H4 (cell line): ENCODE measurements at places on chromosomes 3 and 15. TPM values are rescaled to one million over a fixed set of nuclear protein-coding genes. Genes with fewer than 3 reads are reported as not detected.

DNA sequence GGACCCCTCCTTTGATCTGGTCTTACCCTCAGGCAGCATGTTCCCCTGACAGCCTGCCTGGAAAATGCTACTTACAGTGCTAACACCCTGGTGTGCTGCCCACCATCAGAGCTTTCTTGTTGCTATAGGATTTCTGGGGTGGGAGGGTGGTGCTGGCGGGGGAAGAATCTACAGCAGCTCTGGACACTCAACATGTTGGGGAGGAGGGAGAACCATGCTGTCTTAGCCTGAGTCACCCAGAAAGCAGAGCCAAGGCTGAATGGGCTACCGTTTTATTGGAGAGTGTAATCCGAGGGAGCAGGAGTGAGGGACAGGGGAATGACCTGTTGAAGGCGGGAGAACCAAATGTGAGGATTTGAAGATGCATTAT lies 45.6 kb downstream of the MFSD1 start:
- no peak for DNase-seq

DNA sequence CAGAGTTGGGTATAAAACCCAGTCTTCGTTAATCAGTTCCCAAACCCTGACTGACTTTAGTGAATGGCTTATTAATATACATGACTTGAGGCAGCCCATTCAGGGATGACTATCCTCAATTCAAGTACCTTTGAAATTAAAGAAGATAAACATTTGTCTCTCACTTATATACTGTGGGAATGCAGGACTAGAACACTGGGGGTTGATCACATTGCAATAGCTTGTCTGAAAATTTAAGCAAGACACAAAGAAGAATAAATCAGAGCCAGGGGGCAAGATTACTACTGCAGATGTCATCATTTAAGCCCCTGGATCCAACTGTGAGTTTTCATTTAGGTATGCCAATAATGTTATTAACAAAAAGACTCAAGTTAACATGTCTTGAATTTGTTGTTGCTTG lies 647.7 kb downstream of the ZPLD1 start:
- no peak for DNase-seq

GRCh38 chr3:171986176-171986575 lies 53.2 kb upstream of the FNDC3B start:
- no peak for DNase-seq

DNA sequence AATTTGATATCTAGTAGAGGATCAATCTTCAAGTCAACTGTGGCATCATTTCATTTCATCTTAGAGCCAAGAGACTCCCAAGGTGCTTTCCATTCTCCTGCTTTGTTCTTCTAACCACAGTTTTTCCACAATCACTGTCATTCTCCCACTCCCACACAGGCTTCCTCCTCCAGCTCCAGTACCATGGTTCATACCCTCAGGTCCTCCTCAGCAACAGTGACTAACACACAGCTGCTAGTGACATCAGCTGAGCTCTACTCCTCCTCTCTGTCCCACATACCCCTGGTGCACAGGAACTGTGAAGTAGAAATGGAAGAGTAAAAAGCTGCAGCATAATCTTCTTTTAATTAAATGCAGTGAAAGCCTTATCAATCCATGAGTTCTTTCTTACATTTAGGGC lies 200.2 kb upstream of the DPH6 start:
- DNase-seq, result peak; percentile 8

Gene COLQ
- not detected in 2 replicates for total RNA-seq

Gene CASR
- not detected in 2 replicates for total RNA-seq

DNA sequence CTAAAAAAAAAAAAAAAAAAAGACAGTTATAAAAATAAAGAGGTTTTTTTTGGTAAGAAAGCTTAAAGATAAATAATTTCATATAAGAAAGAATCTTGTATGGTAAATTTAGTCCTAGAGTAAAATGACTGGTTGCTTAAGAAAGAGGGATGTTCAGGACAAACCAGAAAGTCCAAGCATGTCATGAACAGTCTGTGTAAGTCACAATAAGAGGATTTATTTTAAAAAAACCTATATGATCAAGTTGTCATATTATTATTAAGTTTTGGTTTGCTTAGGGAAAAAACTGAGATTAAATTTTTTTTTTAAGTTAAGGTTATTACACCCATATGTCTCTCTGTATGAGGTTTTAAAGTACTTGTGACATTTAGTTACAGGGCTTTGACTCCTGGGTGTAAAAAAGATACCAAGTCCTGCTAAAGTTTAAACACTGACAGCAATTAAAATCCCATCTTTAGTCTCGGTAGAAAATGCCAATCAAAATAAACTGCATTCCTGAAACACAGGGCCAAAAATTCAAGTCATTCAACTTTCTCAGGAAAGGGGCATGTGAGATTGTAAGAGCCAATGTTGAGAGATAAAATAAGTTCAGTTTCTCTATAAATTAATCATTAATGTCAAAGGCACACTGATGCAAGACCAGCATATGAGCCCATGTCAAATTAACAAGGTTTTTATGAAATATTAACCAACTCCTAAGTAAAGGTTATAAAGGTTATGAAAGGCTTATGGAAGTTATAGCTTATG lies 8.5 kb upstream of the BDH1 start:
- no peak for DNase-seq

Gene NR1I2
- not detected in 2 replicates for total RNA-seq

Gene HHLA2
- total RNA-seq, result not detected in 2 replicates

- DNase-seq, result no peak
Observed at GRCh38 chr3:52983828-52984227, 62.0 kb downstream of the SFMBT1 start.

Gene SST
- not detected in 2 replicates for total RNA-seq

Gene FHIT
- total RNA-seq, result 0.84 and 0.87 TPM in 2 replicates

DNA sequence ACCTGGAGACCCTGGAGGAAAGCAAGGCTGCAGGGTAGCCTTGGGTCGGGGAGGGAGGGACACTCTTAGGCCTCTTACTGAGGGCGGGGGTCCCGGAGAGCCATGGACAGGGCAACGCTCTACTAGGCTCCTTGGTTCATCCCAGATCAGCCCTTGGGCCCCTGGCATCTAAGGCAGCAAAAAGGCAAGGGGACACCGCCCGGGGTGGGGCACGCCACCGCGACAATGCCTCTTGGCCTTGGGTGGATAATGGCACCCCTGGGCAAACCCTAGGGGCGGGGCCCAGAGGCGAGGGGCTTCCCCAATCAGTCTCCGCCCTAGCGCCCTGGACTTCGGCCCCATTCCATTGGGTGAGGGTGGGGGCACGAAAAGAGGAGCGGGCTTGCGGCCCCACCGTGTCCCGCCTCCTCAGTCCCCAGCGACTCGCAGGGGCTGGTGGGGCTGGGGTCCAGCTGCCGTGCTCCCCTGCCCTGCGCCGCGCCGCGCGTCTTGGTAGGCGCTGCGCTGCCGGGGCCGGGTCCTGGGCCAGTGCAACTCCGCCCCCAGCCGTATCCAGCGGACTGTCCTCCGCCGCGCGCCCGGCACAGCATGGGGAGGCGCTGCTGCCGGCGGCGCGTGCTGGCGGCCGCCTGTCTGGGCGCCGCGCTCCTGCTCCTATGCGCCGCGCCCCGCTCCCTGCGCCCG lies at the start of gene CHST13:
CHST13 (plus strand) TSS at position 411 of the 684 bp plus-strand sequence; CDS start at position 589, 178 bp downstream.
- DNase-seq, result no peak

Gene ZNF770
- 12.7 and 16.4 TPM in 2 replicates for total RNA-seq

DNA sequence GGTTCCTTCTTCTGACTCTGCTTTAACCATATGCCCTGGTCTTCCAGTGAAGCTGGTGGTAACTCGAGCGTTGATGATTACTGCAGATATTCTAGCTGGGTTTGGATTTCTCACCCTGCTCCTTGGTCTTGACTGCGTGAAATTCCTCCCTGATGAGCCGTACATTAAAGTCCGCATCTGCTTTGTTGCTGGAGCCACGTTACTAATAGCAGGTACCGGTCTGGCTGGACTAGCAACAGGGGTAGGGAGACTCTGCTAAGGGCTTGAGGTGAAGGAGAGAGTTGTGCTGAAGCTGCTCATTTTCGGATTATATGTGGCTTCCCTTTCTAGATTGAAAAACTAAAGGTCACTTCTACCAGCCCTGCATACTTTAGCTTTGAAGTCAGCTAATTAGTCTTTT lies 16.8 kb downstream of the CLDN16 start:
- no peak for DNase-seq

GRCh38 chr3:71906976-71907375 lies 122.0 kb upstream of the PROK2 start:
- no peak for DNase-seq

DNA sequence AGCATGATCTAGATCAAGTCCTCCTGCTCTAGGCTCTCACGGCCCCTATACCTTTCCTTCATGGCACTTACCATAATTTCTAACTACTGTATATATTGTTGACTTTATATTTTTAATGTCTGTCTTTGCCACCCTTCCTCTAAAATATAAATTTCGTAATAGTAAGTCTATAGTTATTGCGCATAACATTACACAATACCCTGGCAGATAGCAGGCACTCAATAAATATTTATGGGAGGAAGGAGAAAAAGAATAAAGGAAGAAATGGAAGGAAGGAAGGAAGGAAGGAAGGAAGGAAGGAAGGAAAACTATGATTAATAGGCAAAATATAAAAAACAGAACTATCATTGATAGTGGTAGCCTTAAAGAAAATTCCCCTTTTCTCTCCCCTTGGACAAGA lies 190.3 kb upstream of the LMCD1 start:
- DNase-seq, result no peak

GRCh38 chr3:71520161-71521020 lies 63.1 kb downstream of the FOXP1 start:
- no peak for DNase-seq

GRCh38 chr3:188157407-188157806 lies 3.5 kb downstream of the LPP start:
- DNase-seq, result no peak

- peak; percentile 13 for DNase-seq
Observed at GRCh38 chr3:24128199-24129005, 183.3 kb downstream of the NR1D2 start.

DNA sequence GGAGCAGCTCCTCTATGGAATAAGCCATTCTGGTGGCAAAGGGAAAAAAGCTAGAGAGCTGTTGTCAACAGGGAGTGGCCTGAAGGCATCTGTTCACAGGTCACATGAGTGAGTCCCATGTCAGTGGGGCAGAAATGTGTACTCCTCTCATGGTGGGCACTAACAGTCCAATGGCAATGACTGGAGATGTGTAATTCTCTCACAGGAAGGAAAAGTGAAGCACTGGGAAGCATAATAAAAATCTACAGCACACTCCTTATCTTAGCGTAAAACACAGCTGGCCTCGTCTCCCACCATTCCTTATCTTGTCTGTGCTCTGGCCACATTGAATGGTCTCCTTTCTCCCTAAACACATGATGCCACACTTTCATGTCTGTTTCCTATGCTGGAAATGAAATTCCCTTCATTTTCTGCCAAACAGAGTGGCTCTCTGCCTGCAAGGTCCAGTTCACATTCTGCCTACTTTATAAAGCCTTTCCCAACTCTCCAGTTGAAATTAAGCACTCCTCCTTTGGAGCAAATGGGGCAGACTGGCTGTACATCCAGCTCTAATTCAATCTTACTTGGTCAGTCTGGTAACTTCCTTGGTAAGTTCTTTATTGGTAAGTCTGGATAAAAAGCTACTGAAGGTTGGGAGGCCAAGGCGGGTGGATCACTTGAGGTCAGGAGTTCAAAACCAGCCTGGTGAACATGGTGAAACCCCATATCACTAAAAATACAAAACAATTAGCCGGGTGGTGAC lies 139.8 kb downstream of the RPL22L1 start:
- no peak for DNase-seq

Gene GPR27
- total RNA-seq, result not detected in 2 replicates

Gene DUOXA2
- not detected in 2 replicates for total RNA-seq

- DNase-seq, result no peak
Observed at GRCh38 chr3:153963012-153963411, 158.2 kb upstream of the ARHGEF26 start.

GRCh38 chr3:86961297-86961696 lies 29.7 kb downstream of the VGLL3 start:
- DNase-seq, result no peak

Gene TRPM1
- total RNA-seq, result not detected in 2 replicates

- DNase-seq, result no peak
Observed at GRCh38 chr15:69794645-69795469, 302.9 kb downstream of the TLE3 start.

DNA sequence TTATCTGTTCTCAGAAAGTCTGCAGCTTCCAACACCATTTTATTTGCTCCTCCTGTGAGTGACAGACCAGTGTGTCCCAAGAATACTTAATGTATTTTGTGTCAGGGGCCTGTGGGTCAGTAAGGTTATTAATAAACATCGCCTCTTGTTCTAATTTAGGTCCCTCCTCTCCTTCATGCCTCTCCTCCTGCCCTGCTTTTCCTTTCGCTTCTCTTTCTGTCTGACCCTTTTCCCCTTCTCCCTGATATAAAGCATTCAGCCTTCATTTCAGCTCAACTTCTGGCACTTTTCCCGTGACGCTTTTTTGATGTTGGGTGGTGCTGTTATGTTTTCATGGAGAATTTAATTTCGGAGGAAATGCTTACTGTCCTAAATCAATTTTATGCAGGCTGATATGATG lies 29.7 kb upstream of the NR2F2 start:
- DNase-seq, result no peak

DNA sequence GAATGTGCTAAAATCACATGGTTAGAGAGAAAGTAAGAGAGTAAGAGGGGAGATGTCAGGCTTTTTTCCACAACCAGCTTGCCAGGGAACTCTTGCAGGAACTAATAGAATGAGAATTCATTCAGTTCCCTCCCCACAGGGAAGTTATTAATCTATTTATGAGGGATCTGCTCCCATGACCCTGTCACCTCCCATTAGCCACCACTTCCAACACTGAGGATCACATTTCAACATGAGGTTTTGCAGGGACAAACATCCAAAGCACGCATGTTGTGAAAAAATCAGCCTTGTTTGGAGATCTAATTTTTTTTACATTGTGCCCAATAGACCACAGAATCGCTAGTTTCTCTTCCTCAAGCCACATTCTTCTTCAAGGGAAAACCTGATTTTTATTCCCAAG lies 904.0 kb downstream of the TBL1XR1 start:
- no peak for DNase-seq

DNA sequence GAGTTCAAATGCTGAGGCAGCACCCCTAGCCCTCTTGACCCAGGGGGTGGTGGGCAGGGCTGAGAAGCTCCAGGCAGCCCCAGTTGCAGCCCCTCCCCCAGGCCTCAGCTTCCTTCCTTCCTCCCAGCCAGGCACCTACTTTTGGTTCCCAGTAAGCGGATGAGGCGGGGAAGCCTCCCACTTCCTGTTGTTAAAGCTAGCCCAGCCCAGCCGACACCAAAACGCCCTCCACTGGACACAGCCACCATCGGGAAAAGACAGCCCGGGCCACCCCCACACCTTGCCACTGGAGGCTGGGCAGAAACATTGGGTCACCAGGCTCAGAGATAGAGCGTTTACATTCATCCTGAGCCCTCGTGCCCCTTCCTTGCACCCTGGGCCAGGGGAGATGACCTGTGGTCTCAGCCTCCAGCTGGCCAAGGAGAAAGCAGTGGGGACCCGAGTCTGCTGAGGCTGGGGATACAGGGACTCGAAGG lies 3.5 kb downstream of the DUSP7 start:
- DNase-seq, result peak; percentile 76

Gene GRM2
- not detected in 2 replicates for total RNA-seq
